ENCODE measurements at places on chromosomes 11 and 22.

GRCh38 chr22:19121631-19122142 is 525 bp downstream of the DGCR2 start:
- DNase-seq, result no peak

DNA sequence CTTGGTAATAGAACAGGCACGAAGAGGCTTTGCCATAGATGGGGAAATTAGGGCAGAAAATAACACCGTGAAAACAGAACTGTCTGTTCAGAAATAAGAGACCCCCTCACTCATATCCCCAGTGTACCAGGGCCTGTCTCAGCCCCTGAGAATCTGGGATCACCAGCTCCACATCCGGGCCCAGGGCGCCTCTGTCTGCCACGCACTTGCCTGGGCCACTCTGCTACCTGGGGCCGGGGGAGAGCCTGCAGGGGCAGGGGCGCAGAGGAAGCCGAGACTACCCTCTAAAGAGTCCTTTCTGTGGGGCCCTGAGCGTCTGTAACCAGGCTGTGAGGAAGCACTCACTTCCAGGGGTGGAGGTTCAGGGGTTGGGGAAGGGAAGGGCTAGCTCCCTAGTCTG is 19.8 kb downstream of the NECTIN1 start:
- DNase-seq, result no peak

DNA sequence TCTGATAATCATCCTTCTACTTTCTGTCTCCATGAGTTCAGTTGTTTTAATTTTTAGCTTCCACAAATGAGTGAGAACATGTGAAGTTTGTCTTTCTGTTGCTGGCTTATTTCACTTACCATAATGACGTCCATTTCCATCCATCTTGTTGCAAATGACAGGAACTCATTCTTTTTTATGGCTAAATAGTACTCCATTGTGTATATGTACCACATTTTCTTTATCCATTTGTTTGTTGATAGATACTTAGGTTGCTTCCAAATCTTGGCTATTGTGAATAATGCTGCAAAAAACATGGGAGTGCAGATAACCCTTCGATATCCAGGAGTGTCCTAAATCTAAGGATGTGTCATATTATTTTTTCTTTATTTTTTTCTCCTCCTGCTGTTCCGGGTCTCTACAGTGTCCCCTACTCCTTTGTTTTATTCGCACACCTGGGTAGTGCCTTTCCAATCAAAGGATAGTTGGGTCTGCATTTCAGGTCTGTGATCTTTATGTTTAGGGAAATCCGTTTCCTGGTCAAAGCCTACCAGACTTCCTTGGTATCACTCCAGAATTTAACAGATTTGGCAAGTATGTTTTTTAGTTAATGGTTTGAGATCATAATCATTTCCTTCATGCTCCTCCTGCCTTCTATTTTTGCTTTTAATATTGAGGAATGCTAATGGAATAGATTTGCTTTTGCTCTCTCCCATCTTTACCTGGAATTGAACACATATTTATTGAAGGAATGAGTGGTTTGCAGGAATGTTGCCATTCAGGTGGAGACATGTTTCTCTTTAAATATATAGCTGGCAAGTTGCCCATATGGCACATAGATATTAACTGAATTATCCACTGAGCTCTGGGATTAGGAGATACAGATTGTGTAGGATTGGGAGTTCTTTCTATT is 53.7 kb downstream of the ARHGEF12 start:
- no peak for DNase-seq

DNA sequence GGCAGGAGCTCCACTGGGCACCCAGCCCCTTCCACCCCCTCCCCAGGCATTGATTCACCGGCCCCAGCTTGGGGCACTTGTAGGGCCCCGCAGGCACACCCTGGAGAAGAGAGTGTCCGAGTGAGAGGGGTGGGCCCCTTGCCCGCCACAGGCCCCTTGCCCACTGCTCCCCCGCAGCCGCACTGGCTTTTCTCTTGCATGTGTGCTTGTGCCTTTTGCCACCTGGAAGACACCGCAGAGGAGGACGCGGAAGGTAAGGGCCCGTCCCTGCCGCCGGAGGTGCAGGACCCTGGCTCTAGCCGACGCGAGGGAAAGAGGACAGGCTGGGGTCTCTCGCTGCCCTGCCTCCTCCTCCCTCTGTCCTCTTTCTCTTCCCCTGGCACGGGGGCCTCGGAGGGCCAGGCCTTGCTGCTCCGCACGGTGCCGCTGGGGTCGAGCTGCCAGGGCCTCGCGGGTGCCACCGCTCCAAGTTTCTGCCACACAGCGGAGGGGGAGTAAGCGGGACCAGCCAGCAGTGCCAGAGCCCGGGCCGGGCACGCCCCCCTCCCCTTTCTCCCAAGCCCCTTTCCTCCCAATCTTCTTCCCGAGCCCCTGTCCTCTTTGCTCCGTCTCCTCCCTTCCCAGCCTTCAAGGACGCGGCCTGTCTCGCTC is 9.5 kb downstream of the TNNT3 start:
- no peak for DNase-seq

- no peak for DNase-seq
Measured at GRCh38 chr11:110251836-110252235, 44.6 kb downstream of the RDX start.

- DNase-seq, result no peak
Measured at GRCh38 chr11:83583757-83584366, 297.7 kb upstream of the CCDC90B start.

GRCh38 chr11:119742263-119742861 is 13.4 kb upstream of the NECTIN1 start:
- DNase-seq, result no peak

GRCh38 chr11:110939471-110939870 is 227.2 kb upstream of the ARHGAP20 start:
- no peak for DNase-seq

GRCh38 chr22:45709866-45710265 is 38.2 kb downstream of the ATXN10 start:
- DNase-seq, result no peak

GRCh38 chr11:8941341-8942103 is 1.3 kb downstream of the ASCL3 start:
- DNase-seq, result no peak

DNA sequence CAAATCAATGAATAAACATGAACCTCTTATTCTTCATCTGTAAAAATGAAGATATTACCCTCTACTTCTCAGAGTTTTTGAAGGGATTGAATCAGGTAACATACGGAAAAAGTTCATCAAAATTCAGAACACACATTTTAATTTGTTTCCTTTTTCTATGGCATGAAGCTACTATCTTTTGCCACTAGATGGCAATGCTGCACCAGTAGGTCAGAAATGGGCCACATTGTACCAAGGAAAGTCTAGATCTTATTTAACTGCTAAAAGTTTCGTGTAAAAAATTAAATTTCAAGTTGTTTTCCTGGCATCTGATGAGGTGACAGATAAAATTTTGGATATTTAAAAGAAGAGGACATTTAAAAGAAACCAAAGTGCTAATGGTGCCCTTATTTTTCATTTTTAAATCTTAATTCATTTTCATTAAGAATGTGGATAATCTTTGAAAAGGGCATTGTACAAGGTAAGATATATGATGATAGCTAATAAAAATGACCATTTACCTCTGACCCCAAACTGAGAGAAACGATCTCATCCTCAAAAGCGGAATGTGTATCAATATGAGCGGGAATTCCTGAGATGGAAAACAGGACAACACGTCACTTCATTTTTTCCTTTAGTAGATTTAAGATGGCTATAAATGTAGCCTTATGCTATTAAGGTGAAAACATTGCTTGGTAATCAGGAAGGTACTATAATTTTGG is 16.1 kb downstream of the ALKBH8 start:
- no peak for DNase-seq

DNA sequence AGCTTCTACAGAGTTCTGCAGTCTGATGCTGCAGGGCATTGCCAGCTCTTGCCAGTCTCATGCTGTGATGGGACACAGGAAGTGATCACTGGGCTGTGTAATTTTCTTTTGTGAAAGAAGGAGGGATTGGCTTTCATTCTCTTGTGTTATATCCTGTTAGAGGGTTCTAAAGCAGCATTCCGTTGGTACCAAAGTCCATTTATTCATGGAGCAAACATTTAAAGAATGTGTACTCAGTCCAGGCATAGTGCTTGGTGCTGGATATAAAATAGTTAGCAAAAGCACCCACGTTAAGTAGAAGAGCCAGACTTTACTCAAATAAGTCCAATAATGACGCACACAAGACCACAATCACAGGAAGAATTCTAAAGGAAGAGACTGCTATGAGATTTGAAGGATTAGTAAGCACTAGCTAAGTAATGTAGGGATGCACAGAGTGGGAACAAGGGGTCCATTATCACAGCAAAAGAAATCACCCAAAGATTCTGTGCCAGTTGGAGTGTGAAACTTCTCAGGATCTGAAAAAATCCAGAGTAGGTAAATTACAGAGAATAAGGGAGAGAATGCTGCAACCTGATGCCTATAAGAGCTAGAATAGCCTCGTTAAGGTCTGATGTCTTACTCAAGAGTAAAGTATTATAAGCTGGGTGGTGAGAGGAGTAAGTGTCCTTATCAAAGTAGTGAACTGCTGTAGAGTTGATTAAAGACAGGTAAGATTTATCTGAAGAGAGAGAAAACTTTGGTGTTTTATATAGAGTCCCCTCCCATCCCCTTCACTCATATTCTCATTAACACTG is 728.3 kb downstream of the METTL15 start:
- no peak for DNase-seq

DNA sequence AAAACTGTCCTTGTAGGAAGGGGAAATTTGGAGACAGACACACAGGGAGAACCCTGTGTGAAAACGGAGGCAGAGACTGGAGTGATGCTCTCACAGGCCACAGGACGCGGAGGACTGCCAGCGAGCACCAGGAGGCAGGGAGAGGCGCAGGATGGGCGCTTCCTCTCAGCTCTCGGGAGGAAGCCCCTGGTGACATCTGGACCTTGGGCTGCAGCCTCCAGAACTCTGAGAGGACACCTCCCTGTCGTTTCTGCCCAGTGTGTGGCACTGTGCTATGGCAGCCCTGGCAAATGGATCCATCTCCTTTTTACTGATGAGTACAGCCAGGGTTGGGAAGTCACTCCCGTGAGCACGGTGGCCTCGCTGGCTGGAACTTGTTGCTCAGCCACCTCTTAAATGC is 73.9 kb downstream of the LRRC32 start:
- no peak for DNase-seq

DNA sequence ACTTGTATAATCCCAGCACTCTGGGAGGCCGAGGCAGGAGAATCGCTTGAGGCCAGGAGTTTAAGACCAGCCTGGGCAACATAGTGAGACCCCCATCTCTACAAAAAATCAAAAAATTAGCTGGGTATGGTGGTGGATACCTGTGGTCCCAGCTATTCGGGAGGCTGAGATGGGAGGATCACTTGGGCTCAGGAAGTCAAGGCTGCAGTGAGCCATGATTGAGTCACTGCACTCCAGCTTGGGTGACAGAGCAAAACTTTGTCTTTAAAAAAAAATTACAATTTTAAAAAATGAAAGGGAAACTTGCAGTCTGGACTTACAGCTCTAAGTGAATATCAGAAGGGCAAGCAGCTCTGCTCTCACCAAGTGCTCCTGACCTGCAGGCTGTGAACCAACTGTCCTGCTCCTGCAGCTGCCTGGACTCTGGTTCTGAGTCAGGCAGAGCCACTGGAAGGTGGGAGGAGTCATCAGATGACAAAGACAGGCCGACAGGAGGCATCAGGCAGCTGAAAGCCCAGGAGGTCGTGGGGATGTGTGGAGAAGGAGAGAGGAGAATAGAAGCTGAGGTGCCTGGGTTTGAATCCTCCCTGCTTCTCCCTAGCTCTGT is 9.6 kb downstream of the SMTNL1 start:
- no peak for DNase-seq

GRCh38 chr22:36291831-36292740 is 39.2 kb downstream of the APOL1 start:
- DNase-seq, result no peak

DNA sequence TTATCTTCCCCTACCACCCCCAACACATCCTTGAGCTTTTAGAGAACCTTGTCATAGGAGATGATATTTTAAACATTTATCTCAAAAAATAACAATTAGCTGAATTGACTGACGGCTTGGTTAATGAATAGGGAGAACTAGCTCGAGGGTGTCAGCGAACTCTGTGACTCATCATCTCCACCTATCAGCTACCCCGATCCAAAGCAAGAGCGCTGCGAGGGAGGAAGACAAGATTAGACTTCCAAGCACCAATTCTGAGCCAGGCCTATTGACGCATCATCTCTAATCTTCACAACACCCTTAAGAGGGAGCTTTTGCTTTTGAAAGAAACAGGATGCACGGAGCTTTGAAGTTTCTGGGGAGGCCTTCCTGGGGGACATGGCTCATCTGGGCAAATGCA is 51.0 kb upstream of the GALNT18 start:
- no peak for DNase-seq

GRCh38 chr11:115222218-115222862 is 281.9 kb downstream of the CADM1 start:
- no peak for DNase-seq

- DNase-seq, result no peak
Measured at GRCh38 chr11:34978236-34979191, 62.1 kb downstream of the PDHX start.

- DNase-seq, result no peak
Measured at GRCh38 chr11:107801641-107802040, 56.9 kb downstream of the SLC35F2 start.

DNA sequence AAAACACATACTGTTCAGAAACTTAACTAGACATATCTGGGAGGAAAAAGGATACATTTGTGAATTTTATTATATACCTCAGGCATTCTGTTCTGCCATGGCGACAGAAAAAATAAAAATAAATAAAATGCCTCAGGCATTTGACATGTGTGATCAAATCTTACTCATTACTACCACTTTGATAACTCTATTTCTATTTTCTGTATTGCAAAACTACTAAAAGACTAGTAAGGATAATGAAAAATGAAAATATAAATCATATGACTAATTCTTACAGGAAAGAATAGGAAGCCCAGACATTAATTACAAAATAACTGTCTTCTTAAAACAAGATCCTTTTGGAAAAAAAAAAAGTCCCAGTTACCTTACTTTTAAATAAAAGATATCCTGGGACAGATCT is 5.3 kb downstream of the PICALM start:
- no peak for DNase-seq

DNA sequence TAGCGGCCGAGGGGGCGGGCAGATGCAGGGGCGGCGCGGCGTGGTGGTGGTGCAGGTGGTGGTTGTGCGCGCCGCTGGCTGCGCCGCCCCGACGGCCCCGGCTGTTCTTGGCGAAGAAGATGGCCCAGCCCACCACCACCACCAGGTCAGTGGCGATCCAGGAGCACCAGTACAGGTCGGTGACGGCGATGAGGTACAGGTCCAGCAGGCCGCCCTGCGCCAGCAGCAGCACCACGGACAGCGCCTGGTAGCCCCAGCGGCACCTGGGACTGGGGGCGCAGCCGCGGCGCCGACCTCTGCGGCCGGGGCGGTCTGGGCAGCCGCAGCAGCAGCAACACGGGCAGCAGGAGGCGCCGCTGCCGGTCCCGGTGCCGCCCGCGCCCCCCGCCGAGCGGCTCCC is 879 bp downstream of the TMEM121B start:
- DNase-seq, result peak; percentile 17

GRCh38 chr22:29269731-29270474 is 1.8 kb downstream of the EWSR1 start:
- no peak for DNase-seq

GRCh38 chr11:1797391-1798125 is 33.8 kb upstream of the CTSD start:
- no peak for DNase-seq

GRCh38 chr11:86678823-86679222 is 6.4 kb upstream of the ME3 start:
- DNase-seq, result no peak
